GM12878 (cell line): ENCODE measurements at places on chromosomes 12 and 14. TPM values are rescaled to one million over a fixed set of nuclear protein-coding genes. Genes with fewer than 3 reads are reported as not detected.

ACOT6 gene
- polyA plus RNA-seq: not detected in 2 replicates

PLEKHD1 gene
- not detected in 2 replicates for polyA plus RNA-seq

SMAGP gene
- 3.6 and 3.8 TPM in 2 replicates for polyA plus RNA-seq

PMCH gene
- polyA plus RNA-seq: 1.0 and 1.2 TPM in 2 replicates

RPS6KL1 gene
- polyA plus RNA-seq: 2.0 and 2.2 TPM in 2 replicates

EML5 gene
- polyA plus RNA-seq: 0.09 TPM in 1 of 2 replicates, not detected in the other

- no peak for DNase-seq
These were observed 69.4 kb downstream of the CD163L1 start for GRCh38 chr12:7374423-7375144.

GRCh38 chr14:22748631-22749068 lies 17.8 kb upstream of the OXA1L start:
- no peak for DNase-seq

DNA sequence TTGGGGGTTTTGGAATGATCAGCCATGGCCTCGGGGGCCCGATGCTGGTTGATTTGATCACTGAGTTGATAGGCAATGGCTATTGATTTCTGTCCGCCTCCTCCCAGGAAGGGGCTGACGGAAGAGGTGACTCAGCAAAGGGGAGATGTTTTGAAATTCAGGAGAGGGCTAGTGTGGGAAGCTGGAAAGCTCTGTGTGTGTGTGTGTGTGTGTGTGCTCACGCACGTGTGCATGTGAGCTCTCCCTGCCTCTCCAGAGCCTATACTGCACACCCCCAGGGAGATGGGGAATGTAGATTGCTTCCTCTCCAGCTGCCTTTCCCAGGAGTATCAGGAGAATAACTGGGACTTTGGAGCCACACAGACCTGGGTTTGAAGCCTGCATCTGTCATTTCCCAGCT lies 184.9 kb upstream of the MYL2 start:
- DNase-seq: no peak

DNA sequence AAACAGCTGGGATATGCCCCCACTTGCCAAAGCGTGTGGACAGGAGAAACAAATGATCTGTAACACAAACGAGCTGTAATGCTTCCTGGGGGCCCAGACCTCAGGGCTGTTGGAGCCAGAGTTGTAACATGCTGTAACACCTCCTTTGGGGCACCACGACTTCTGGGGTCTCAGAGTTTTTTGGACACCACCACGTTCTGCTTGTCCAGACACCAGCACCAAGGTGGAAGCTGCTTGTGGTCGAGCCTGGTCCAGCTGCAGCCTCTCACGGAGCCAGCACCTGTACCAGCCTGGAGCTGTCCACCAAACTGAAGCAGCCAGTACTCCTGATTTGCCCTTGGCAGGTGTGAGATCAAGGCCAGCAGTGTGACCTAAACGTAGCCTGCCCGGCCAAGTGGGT lies 879.4 kb downstream of the SLC6A15 start:
- no peak for DNase-seq

DNA sequence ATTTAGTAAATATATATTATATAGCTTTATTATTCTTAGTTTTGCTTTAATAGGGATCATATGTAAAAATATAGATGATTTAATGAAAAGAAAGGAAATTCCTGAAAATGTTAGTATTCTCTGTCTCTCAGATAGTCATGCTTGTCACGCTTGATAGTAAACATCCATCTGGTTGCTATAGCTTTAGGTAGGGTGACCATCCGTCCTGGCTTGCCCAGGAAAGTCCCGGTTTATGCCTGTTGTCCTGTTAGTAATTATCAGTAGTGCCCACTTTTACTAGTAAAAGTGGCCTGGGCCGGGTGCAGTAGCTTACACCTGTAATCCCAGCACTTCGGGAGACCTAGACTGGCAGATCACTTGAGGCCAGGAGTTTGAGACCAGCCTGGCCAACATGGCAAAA lies 23.8 kb downstream of the CFAP54 start:
- DNase-seq: no peak

DNA sequence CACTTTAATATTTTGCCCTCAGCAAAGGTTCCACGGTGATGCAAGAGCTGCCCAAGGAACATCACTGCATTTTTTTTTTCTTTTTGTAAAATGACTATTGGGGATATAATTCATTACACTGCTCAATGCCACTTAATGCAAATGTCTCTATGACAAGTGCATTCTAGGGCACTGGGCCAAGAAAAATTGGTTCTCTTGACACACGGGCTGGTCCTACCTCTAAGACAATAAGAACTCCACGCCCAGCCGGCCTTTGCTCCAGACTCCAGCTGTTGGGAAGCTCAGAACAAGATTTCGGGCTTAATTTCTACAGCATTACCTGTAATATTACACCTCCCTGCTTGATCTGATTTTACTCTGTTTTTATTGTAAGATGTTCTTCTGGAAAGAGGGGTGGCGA lies 48.8 kb upstream of the VRK1 start:
- DNase-seq: no peak

- DNase-seq: no peak
These were observed at the start of gene PRIMA1 for GRCh38 chr14:93788293-93788542. Gene PRIMA1, minus strand, starts transcription at chr14:93788485. Its CDS starts 767 bp downstream, at chr14:93787718.

- DNase-seq: no peak
These were observed 964.2 kb downstream of the NRXN3 start for GRCh38 chr14:79134361-79134760.

- no peak for DNase-seq
These were observed 145.1 kb downstream of the SLC25A21 start for GRCh38 chr14:37027188-37027824.

- no peak for DNase-seq
These were observed 46.0 kb upstream of the PLEKHG6 start for GRCh38 chr12:6264402-6265037.

GRCh38 chr12:123502163-123502704 lies 31.3 kb downstream of the RILPL1 start:
- DNase-seq: no peak

DNA sequence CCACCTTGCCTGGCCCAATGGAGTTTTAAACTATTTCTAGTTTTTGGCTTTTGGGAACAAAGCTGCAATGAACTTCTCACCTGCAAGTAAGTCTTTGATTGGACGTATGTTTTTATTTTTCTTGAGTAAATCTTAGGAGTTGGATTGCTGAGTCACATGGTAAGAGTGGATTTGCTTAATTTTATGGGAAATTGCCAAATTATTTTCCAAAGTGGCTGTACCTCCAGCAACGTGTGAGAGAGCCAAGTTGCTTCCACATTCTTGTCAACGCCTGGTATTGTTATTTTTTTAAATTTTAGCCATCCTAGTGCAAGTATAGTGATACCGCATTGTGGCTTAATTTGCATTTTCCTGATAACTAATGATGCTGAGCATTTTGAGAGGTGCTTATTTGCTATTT lies 136.6 kb downstream of the LMNTD1 start:
- DNase-seq: no peak

GRCh38 chr12:50894241-50894640 lies 51.5 kb downstream of the TMPRSS12 start:
- DNase-seq: no peak

DNA sequence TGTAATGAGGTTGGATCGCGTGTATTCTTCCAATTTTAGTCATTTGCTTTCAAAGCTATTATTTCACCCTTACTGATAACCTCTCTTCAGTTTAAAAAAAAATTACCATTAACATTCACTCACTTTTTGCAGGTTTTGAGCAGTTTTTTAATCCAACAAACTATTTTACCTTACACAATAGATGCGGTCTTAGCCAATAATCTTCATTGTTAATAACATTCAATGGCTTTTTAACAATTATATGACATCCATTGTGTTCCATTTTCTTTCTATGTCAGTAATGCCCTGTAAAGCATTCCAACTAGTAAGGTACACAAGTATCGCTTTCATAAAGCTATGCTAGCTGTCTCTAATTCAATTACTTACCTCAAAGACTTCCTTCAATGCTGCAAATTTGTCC lies 18.9 kb upstream of the OTX2 start:
- no peak for DNase-seq

- no peak for DNase-seq
These were observed 18.6 kb downstream of the HHIPL1 start for GRCh38 chr14:99663386-99664057.
